Neural crest cell (in vitro differentiated cells): ENCODE measurements at places on chromosomes 12 and 14. TPM values are rescaled to one million over a fixed set of nuclear protein-coding genes. Genes with fewer than 3 reads are reported as not detected.
A peak's percentile ranks its signal among the peaks of the same experiment; 100 is the strongest.

- DNase-seq, result no peak
Observed at GRCh38 chr12:117484901-117485300, 123.5 kb upstream of the NOS1 start.

DNA sequence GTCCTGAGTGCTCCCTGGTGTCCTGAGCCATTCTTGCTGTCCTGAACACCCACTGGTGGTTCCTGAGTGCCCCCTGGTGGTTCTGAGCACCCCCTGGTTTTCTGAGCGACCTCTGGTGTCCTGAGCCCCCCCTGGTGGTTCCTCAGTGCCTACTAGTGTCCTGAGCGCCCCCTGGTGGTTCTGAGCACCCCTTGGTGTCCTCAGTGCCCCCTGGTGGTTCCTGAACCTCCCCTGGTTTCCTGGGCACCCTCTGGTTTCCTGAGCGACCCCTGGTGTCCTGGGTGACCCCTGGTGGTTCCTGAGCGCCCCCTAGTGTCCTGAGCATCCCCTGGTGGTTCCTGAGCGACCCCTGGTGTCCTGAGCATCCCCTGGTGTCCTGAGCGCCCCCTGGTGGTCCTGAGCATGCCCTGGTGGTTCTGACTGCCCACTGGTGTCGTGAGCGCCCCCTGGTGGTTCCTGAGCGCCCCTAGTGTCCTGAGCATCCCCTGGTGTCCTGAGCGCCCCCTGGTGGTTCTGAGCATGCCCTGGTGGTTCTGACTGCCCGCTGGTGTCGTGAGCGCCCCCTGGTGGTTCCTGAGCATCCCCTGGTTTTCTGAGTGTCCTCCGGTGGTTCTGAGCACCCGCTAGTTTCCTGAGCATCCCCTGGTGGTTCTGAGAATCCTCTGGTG lies 473.1 kb downstream of the TMEM121 start:
- DNase-seq, result peak; percentile 1

DNA sequence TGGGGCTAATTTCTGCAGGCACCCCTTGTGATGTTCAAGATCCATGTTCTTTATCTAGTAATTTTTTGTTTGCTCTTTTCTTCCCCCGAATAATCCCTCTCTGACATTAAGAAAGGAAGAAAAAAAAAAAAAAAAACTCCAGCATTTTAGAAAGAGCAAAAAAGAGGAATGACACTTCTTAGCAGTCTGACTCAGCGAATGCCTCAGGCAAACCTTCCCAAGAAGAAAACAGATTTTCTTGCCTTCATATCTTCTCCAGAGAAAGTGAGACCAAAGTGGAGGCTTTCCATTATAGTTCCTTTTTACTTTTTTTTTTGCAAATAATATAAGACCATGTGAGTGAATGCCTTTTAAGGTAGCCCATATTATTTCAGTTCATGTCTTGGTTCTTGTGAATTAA lies 479.0 kb upstream of the SYT1 start:
- no peak for DNase-seq

DNA sequence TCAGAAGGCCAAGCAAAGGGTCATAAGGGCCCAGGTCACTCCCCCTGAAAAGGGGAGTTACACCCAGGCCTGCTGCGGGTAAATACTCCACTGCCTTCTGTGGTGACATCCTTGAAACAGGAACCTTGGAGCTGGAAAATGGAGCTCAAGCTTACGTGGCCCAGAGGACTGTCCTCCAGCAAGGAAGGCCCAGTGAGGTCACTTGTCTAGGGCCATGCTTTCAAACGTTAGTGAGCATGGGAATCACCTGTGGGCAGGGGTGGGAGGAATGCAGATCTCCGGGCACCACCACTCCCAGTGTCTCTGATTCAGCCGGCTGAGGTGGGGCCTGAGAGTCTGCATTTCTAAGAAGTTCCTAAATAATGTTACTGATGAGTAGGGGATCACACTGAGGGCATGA lies 140.5 kb upstream of the CCND2 start:
- no peak for DNase-seq

DNA sequence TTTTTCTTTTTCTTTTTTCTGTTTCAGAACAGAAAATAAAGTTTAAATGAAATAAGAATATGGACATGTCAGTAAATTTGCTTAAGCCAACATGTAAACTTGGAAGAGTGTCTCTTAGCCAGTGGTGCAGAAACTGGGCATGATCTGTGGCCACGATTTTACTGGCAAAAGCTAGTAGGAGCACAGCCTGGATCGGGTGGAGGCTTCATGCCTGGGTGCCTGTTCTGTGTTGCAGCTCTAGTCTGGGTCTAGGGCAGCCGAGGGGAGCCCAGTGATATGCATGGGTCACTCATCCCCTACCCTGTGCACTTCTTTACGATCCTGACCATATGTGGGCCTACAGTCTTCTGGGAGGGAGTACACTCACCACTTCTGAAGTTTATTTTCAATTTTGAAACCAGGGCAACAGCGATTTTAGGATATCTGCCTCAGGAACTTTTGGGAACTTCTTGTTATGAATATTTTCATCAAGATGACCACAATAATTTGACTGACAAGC lies 45.6 kb upstream of the SMCO2 start:
- no peak for DNase-seq

GRCh38 chr14:100688051-100688450 lies 38.6 kb upstream of the DLK1 start:
- DNase-seq, result no peak

- no peak for DNase-seq
Observed at GRCh38 chr12:7994731-7995205, 37.7 kb upstream of the FOXJ2 start.

GRCh38 chr12:16352481-16352880 lies 5.0 kb downstream of the MGST1 start:
- no peak for DNase-seq

GRCh38 chr12:48934312-48934706 lies 9.0 kb upstream of the FKBP11 start:
- no peak for DNase-seq

GRCh38 chr14:58693048-58693447 lies 55.3 kb downstream of the DACT1 start:
- DNase-seq, result no peak

DNA sequence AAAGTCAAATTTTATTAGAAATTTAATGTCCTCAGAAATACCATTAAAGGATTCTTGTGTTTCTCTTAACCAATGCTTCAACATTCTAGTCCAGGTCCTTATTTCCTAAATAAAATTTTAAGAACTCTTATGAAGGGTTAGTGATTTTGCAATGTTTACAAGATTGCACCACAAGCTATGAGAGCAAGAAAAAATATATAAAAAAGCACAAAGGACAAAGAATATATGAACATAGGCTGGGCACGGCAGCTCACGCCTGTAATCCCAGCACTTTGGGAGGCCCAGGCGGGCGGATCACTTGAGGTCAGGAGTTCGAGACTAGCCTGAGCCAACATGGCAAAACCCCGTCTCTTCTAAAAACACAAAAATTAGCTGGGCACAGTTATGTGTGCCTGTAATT lies 7.7 kb downstream of the RACGAP1 start:
- DNase-seq, result no peak

GRCh38 chr14:93012951-93013719 lies 90.2 kb downstream of the CHGA start:
- no peak for DNase-seq

- DNase-seq, result no peak
Observed at GRCh38 chr12:22356231-22356630, 21.7 kb upstream of the ST8SIA1 start.

The TMEM132D gene
- 0.19 and 0.30 TPM in 2 replicates for total RNA-seq

The ARHGDIB gene
- total RNA-seq, result 1.2 and 1.5 TPM in 2 replicates
